CD4-positive, alpha-beta T cell treated with Interleukin-4 for 1 hour (primary cell): ENCODE measurements at places on chromosomes 12 and 14.

DNA sequence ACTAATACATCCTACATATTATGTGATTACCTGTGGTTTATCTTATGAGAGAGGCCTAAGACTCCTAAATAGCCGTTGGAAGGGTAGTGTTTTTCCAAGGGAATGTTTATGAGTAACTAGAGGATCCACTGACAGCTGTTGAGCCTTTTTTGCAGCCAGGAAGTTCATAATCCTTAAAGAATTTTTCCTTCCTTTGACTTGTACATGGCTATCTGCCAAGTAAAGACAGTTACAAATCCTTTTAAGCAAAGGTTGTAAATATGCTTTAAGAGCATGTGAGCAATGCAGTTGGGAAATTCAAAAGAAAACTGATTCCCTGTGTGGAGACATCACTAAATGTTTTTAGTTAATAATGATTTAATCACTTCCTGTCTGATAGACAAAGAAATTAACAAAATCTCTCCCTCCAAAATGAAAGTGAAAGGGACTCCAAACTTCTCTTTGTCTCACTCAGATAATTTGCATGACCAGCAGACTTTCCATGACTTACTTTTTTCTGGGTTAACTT is 333.8 kb downstream of the PDZRN4 start:
- DNase-seq: no peak

- DNase-seq: no peak
Measured at GRCh38 chr12:102726686-102727085, 190.4 kb downstream of the PAH start.

DNA sequence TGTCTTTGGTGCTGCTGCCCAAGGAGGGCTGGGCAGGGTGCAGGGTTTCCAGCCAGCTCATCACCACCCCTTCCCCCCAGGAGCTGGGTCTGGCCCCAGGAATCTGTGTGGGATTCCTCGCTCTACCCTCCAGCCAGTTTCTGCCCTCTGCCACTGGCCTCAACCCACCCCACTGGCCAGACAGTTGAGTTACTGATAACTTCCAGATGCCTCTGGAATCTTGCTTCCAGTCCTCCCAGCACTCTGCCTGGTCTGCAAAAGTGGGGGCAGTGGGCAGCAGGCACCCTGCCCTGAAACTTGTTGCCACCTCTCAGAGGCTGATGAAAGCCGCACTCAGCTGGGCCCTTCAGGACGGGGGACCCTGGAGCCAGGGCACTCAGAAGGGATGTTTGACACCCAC is 20.1 kb upstream of the TBX3 start:
- DNase-seq: no peak

- peak; percentile 76 for DNase-seq
Measured at GRCh38 chr12:121800694-121801594, 2.9 kb upstream of the SETD1B start.

GRCh38 chr14:102924632-102925588 is 2.4 kb downstream of the AMN start:
- no peak for DNase-seq

- DNase-seq: no peak
Measured at GRCh38 chr14:37215345-37215744, 17.6 kb downstream of the MIPOL1 start.

DNA sequence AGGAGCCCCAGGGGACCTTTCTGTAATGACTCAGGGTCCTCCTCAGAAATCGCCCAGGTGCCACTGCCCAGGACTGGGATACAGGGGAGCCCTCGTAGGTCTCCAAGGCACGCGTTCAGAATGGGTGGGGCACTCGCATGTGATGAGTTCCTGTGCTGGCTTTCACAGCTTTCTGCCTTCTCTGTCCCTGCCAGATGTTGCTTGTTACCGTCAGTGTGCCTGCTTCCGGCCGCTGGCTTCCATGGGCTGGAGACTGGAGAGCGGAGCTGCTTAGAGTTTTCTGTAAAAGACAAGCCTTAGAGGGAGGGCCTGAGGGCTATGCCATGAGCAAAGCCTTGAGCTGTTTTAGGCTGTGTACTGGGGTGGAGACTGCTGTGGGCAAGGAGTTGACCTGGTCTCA is 75.0 kb upstream of the SLC24A4 start:
- no peak for DNase-seq
